Activated CD4-positive, alpha-beta memory T cell treated with anti-CD3 and anti-CD28 coated beads, Interleukin-2, amount 10 ng/mL, durations not matched to agents 7 days and 5 days (primary cell): ENCODE measurements at places on chromosomes 7 and 10.

GRCh38 chr7:96202102-96202501 is 119.8 kb downstream of the SLC25A13 start:
- DNase-seq, result no peak

DNA sequence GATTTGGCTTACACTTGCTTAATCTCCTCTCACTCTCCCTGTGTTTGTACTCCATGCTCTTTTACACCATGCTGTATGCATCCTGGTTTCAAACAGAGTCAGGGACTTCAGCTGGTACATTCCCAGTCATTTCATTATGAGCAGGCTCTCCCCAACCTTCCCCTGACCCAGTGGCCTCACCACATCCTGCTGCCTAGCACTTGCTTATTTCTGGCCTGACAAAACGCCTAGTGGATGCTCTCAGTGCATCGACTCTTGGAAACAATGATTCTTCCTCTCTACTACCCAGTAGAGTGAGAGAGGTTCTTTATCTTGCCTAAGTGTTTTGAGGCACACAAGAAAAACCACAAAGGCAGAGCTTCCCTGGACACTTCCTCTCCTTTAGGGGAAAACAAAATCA is 63.4 kb downstream of the CAV1 start:
- peak; percentile 61 for DNase-seq

GRCh38 chr7:26365077-26365900 is 73.6 kb downstream of the SNX10 start:
- DNase-seq, result peak; percentile 58

DNA sequence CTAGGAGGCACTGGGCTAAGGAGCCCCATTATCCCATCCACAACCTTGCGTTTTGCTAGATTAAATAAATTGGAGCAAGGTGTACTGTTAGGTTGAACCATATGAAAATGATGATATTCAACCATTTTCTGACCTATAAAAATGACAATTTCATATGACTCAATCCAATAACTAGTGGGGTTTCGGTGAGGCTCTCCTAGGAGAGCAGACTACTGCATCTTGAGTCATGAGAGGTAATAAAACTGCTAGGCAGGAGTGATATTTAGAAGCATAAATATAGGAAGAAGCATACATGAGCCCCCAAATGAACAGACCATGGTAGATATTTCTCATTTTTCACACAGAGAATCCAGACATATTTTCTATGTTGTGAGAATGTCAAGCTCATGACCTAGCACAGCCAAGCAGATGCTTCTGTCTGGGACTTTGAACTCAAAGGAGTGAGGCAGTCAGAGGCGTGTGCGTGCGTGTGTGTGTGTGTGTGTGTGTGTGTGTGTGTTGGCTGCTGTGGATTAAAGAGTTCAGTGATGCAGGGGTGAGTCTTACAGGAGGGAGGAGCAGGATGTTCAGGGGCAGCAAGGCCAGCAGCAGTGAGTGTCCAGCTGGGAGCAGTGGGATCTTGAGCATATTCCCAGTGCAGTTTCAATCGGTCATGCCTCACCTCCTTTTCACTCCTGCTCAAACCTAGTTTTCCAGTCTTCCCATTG is 17.8 kb upstream of the WDR11 start:
- no peak for DNase-seq

DNA sequence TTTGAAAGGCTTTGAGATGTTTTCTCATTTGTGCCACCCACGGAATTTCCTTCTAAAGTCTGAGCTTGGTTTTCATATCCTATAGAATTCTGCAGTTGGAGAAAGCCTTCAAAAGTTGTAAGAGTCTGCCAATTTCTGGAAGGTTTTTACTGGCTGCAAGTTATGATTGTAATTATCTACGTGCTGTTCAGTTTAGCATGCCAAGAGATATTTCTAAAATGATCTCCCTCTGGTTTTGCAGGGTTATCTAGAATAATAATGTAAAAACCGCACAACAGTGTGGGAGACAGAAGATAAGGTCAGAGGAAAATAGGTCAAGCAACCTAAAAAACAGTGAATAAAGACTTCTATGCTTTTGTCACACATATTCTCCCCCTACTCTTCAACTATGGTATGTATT is 69.3 kb downstream of the MTERF1 start:
- no peak for DNase-seq

GRCh38 chr7:95910341-95910740 is 138.0 kb downstream of the DYNC1I1 start:
- no peak for DNase-seq

DNA sequence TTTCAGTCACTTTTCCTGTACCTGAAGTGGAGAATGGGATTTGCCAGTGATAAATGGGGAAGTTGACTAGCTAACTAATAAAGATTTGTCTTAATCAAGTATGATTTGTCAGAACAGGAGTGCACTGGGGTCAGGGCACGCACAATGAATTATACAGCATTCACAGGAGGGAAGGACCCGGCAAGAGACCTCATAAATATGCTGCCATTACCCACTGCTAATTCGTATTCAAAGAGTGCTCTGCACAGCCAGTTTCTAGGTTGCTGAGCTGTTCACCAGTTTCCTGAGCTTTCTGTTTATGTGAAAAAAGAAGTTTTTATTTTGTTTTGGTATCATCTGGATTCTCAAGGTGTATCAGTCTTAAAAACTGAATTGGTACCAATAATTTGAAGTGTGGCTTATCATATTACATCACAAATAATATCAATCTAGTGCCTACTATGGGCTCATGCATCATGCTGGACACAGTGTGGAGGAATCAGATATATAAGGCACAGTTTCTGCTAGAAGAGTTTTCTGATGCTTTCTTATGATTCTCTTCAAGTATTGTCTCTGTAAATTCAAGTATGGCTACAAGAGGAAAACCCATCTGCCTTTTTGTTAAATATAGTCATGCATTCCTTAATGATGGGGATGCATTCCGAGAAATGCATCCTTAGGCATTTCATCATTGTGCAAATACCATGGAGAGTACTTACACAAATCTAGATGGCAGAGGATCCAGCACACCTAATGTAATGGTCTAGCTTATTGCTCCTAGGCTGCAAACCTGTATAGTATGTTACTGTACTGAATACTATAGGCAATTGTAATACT is 202.2 kb downstream of the VTI1A start:
- DNase-seq, result no peak

GRCh38 chr7:5626498-5626897 is 155.0 kb downstream of the RNF216 start:
- no peak for DNase-seq

DNA sequence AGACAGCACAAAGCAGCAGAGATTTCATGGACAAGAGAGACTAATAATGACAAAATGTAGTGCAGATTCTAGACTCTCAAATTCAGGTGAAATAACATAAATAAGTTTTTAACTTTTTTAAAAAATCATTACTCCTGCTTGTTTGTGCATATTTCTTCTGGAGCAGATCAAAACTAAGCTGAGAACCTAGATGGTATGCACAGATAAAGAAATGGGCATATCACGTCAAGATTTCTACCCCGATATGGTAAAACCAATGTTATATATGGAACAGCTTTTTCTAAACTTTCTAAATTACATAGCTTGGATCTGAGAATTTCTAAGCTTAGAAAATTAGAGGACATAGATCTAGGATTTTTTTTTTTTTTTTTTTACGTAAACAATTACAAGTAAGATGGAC is 18.2 kb downstream of the TWIST1 start:
- no peak for DNase-seq

DNA sequence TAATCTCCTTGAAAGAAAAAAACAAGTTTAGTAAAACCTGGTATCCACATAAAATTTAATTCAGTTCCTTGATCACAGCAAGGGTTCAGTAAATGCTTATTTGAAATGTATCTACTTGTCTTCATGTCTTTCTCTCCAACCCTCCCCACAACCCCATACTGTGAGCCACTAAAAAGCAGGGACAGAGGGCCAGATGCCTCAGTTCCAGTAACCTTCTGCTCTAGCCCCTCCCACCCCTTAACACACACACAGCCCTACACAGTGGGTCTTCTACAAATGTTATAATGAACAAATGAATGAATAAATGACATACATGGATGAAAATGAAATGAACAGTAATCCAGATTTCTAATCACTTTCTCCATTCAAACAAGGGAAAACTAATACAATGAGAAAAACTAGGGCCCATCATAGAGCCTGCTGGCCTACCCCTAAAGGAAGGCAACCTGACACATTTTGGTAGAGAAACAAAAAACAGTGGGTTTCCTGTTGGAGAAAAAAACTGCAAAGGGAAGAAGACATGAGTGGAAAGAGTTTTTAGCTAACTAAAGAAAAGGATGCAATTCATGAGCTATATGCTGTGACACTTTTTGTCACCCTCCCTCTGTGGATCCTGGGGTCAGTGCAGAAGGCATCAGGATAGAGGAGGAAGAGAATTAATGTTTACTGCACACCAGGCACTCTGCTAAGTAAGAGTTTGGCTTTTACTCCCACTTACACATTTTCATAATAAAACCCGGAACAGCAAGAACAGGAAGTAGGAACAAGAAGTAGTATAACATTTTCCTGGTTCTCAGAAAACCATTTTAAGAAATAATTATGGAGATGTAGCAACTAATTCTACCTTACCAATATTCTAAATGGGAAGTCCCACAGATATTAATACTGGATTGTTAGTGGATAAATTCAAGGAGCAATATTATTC is 38.1 kb downstream of the ELMO1 start:
- DNase-seq, result no peak

DNA sequence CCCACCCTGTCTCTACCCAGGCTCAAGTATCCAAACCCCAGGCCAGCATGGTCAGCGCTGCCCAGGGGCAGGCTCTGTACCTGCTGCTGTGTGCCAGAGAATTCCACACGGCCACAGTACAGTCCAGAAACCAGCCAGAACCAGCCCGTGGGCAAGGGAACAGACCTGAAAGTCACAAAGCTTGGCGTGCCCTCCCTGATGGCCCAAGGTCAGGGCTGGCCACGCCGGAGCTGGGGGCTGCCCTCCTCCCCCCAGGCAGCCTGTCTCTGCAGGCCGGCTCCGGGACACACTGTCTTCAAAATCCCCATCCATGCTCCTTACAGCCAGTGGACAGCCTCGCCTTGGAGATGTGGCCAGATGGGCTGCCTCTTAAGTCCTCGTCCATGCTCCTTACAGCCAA is 78.4 kb downstream of the CTBP2 start:
- no peak for DNase-seq

- DNase-seq, result no peak
These were observed 28.0 kb downstream of the SEPTIN7 start for GRCh38 chr7:35828817-35829216.

- DNase-seq, result no peak
These were observed 74.3 kb upstream of the MKX start for GRCh38 chr10:27819781-27820531.

- no peak for DNase-seq
These were observed 19.2 kb upstream of the MET start for GRCh38 chr7:116652793-116653192.

- no peak for DNase-seq
These were observed 114.5 kb downstream of the NKX6-2 start for GRCh38 chr10:132671228-132672154.

DNA sequence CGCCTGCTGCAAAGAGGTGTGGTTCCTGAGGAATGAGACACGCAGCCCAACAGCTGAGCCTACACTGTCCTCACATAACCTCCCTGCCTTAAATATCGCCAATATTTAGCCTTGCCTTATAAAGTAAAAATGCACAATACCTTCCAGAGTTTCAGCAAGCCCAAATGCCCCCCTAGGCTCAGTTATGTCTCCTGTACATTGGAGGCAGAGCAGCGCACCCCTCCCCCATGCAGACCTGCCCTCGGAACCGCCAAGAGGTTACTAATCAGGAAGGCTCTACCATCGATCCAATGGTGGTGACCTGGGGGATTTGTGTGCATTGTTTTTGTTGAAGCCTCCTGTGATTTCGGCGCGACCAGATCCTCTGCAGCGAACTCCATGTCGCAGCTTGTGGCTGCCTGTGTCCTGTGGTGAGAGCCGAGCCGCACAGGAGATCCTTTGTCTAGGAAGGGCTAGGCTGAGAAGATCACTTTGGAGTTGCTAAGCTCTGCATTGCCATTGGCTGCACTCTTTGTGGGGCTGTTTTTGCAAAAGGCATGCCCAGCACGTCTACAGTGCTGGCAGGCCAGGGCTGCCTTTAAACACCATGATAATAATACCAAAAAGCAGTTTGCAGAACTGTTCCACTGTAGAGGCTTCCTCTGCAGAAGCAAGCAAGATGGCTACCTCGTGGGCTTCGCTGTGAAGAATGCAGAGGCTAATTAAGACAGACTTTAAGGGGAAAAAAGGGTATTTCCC is 40.1 kb downstream of the TET1 start:
- DNase-seq, result peak; percentile 70

- no peak for DNase-seq
These were observed 723 bp upstream of the TES start for GRCh38 chr7:116209561-116210070.

DNA sequence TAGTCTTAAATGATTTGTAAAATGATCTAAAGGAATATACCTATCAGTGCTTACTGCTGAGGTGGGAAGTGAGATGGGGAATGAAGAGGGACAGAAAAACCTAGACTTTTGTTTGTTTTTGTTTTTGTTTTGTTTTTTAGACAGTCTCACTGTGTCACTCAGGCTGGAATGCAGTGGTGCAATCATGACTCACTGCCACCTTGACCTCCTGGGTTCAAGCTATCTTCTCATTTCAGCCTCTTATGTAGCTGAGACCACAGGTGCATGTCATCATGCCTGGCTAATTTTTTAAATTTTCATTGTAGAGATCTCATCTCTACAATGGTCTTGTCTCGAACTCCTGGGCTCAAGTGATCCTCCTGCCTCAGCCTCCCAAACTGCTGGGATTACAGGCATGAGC is 116.4 kb upstream of the SEM1 start:
- DNase-seq, result no peak

DNA sequence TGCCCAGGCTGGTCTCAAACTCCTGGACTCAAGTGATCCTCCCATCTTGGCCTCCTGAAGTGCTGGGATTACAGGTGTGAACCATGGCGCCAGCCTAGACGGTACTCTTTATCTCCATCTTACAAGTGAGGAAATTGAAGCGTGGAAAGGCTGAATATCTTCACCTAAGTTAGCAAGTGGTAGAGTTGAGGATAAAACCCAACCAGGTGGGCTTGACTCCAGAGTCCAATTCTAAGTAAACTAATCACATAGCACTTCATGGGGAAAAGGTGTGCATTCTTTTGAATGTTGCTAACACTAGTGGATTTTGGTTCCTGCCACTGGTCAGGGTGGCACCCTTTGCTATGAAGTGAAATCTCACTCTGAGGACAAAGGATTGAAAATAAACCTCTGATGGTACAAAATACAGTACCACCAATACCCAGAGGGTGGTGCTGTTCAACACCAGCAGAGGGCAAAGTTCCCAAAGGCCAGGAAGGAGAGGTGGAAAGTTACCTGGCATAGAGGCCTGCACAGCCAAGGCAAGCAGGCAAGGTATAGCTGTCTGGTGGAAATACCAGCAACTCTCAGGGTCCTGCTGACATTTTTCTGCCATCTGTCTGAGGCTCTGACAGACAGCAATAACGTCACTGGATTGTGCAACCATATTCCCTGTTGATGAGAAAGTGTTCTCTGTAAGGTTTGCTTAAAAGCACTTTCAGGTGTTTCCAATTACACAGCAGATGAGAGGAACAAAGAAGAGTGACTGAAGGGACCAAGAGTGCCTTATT is 17.6 kb downstream of the ZDHHC16 start:
- DNase-seq, result peak; percentile 37

GRCh38 chr7:98034081-98035035 is 44.4 kb upstream of the OCM2 start:
- no peak for DNase-seq
